CD4-positive, alpha-beta T cell treated with Interleukin-1 beta for 1 hour (primary cell): ENCODE measurements at places on chromosomes 6 and 20.

DNA sequence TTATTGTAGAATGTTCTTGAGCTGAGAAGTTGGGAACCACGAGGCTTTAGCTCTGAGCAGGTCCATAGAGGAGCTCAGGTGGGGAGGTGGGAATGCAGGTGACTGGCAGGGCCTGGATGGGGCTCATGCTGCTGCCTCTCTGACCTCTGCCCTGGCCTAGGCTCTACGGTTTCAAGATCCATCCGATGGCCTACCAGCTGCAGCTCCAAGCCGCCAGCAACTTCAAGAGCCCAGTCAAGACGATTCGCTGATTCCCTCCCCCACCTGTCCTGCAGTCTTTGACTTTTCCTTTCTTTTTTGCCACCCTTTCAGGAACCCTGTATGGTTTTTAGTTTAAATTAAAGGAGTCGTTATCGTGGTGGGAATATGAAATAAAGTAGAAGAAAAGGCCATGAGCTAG, at the start of gene LY6G5B:
TSS of gene LY6G5B (plus strand) at position 301 of the 400 bp plus-strand sequence. CDS start 975 bp downstream, outside the sequence.
- DNase-seq = no peak

- DNase-seq = no peak
Observed at GRCh38 chr6:44016131-44016870, 111.0 kb downstream of the MRPL14 start.

DNA sequence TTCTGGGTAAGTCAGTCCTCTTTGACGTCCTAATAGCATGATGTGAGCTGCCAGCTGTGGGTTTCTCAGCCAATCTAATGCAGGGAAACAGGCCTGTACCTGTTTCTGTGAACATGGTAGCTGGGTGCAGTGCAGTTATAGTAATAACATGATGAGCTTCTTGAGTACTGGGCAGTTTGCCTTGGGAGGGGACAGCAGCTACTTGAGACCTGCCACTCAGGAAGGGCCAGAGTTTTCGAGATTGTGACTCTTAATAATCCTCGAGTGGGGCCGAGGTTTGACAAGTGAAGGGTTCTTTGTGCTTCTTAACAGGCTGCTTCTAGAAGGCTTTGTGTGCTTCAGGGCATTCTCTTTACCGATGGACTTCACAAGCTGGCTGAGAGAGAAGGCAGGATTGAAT, 180.1 kb downstream of the JARID2 start:
- no peak for DNase-seq

- no peak for DNase-seq
Observed at GRCh38 chr6:52820198-52820597, 16.6 kb upstream of the GSTA1 start.

DNA sequence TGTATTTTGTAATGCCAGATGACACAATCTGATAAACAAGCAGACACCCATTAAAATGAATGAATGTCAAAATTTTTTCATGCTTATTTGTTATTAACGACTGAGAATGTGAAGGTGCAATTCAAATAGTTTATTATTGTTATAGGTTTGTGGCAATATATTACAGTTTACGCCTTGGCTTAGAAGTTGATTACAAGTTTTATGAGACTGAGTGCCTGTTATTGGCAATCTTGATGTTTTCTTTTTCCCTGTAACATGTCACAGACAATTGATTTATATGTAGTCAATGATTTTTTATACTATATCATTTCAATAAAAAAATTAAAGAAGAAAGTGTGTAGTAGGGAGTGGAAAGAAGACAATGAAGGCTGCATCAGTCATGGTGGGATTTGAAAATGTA, 144.1 kb upstream of the EEF1E1 start:
- no peak for DNase-seq

- DNase-seq = no peak
Observed at GRCh38 chr20:57124366-57124765, 142.1 kb downstream of the BMP7 start.

GRCh38 chr20:11056414-11056813, 382.6 kb upstream of the JAG1 start:
- no peak for DNase-seq

- DNase-seq = no peak
Observed at GRCh38 chr6:112800916-112801315, 453.8 kb downstream of the RFPL4B start.

- DNase-seq = no peak
Observed at GRCh38 chr20:50428097-50428828, 81.9 kb upstream of the PTPN1 start.

- DNase-seq = peak; percentile 64
Observed at GRCh38 chr6:138517635-138518034, 18.3 kb upstream of the NHSL1 start.

GRCh38 chr6:77620278-77620882, 32.5 kb upstream of the MEI4 start:
- DNase-seq = no peak

GRCh38 chr20:37915800-37916570, 13.1 kb downstream of the VSTM2L start:
- DNase-seq = no peak
